Right atrium auricular region (tissue), 2 donors: ENCODE measurements at places on chromosomes 7 and 10.

GRCh38 chr7:157513162-157513621 is 176.4 kb downstream of the DNAJB6 start:
- peak; percentile 26 for DNase-seq

DNA sequence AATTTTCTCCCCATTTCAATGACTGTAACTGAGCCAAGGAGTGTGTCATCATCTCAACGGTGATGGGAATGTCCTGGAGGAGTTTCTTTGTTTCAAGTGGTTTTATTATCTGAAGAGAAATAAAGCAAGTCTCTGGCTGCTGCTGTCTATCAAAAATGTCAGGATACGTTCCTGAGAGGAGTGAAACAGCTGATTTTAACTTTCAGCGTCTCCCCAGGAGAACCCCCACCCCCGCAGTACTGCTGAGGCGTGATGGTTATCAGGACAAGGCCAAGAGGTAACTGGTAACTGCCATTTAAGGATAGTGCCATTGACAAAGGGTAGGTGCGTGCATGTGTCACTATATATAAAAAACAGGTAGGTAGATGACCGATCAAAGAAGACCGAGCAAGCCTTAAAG is 70.3 kb upstream of the LRGUK start:
- DNase-seq, result no peak

- no peak for DNase-seq
These were observed 199.8 kb upstream of the LYZL1 start for GRCh38 chr10:29089091-29089490.

- no peak for DNase-seq
These were observed 402 bp upstream of the TMEM168 start for GRCh38 chr7:112790586-112791003.

GRCh38 chr7:128119036-128119435 is 87.8 kb upstream of the LRRC4 start:
- peak; percentile 48 for DNase-seq

GRCh38 chr7:151735851-151736402 is 141.0 kb downstream of the PRKAG2 start:
- DNase-seq, result no peak

- DNase-seq, result no peak
These were observed 37.8 kb upstream of the GARS1 start for GRCh38 chr7:30556840-30557239.

DNA sequence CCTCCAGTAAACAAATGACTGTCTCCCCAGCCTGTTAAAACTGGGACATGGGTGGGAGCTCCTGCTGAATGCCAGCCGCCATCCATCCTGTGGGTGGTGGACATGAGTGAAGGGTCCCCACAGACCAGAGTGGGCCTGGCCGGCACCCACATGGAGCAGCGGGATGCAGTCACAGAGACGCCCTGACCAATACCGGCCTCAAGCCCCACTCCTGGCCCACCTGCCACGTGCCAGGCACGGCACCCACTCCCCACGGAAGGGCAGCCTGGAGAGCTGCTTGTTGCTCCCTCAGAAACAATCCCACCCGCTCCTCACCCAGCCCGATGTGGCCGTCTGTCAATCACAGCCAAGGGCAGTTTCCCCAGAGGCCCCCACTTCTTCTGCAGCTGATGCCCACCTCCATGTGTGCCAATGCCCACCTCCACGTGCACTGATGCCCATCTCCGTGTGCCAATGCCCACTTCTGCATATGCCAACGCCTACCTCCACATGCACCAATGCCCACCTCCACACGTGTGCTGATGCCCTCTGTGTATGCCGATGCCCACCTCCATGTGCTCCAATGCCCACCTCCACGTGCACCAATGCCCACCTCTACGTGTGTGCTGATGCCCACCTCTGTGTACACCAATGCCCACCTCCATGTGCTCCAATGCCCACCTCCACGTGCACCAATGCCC is 42.8 kb upstream of the DNAAF5 start:
- DNase-seq, result no peak

GRCh38 chr7:93315896-93316295 is 83.7 kb downstream of the VPS50 start:
- no peak for DNase-seq

GRCh38 chr7:45987521-45988290 is 66.6 kb upstream of the IGFBP3 start:
- no peak for DNase-seq

DNA sequence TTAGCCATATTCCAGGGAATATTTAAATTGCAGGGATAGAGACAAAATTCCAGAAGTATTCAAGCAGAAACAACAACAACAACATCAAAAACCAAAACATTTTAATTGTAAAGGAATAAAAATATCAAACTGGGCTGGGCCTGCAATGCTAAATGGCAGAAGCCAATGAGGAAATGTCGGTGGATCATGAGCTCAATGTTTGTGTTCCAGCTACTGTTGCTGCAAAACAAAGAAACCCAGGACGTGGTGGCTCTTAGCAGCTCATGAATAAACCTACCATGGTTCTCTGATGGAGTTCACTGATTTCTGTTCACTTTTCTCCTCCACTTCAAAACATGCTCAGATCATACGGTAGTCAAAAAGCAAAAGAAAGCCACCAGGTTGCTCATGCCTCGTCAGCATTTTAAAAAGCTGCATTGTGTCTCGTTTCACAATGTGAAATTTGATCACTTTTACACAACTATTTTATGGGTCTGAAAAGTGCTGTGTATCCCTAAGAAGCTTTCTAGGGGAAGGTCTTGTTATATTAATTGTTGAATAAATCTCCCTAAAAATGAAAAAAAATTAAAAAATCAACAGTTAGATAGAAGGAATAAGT is 54.0 kb downstream of the ASNS start:
- DNase-seq, result no peak

DNA sequence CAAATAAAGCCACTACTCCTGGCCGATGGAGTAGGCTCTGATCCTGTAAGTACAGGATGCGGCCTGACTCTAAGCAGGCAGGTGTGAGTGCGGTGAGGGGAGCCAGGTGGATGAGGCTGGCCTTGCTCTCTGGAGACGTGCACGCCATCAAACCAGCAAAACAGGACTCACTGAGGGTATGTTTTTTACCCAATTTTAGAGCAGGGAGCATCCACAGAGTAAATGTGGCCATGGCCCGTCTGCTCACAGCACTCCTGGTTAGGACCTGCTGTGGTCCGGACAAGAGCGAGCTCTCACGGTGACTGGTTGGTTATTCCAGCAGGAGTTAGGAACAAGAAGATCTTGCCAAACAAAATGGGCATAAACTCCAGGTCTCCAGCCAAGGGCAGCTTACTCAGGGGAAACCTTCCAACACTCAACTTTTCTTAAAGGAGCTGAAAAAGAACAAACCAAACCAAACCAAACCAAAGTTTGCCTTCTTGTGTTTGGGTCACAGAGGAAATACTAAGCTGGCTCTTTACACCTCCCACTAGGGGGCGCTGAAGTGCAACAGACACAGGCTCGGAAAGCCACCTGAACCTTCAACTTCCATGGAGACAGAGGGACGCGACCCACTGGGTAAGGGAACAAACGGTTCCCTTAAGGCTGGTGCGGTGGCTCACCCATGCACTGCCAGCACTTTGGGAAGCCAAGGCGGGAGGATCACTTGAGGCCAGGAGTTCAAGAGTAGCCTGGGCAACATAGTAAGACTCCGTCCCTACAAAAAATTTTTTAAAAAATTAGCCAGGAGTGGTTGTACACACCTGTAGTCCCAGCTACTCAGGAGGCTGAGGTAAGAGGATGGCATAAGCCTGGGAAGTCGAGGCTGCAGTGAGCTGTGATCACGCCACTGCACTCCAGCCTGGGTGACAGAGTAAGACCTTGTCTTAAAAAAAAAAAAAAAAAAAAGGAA is 122.4 kb downstream of the CLEC2L start:
- DNase-seq, result peak; percentile 91

GRCh38 chr7:98467570-98468312 is 66.9 kb upstream of the BAIAP2L1 start:
- DNase-seq, result no peak

DNA sequence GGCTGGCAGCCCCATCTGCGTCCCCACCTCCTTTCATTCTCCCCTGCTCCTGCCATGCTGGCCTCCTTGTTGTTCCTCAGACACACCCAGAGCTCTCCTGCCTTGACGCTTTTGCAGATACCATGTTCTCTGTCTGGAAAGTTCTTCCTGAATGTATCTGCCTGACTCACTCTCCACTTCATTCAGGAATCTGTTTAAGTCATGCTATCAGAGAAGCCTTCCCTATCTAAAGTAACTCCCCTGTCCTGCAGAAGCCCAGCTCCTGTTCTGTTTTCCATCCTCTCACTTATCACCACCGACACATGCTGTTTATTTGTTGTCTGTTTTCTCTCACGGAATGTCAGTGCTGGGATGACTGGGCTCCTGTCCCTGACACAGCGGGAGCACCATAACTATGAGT is 82.0 kb downstream of the AFAP1L2 start:
- no peak for DNase-seq
